Pulmonary artery endothelial cell (primary cell): ENCODE measurements at places on chromosomes 3 and 15. TPM values are rescaled to one million over a fixed set of nuclear protein-coding genes. Genes with fewer than 3 reads are reported as not detected.

GRCh38 chr15:51244423-51244869 lies 94.0 kb downstream of the CYP19A1 start:
- no peak for DNase-seq

GRCh38 chr15:70418943-70419342 lies 321.2 kb upstream of the TLE3 start:
- DNase-seq, result no peak

DNA sequence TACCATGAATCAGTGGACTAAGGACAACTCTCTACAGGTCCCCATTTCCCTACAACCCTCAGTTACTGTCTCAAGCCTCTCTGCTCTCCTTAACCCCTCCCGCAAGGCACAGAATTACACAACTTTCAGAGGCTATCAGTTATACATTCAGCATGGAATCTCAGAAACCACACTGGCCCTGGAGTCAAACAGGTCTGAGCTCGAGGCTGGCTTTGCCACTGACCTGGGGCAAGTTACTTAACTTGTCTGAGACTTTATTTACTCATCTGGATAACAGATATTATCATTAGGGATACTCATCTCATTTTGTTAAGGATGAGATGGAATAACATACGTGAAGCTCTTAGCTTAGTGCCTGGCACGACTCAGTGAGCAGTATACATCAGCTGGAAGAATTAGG lies 95.2 kb downstream of the WDR76 start:
- no peak for DNase-seq

GRCh38 chr3:129749692-129750091 lies 143.2 kb upstream of the PLXND1 start:
- no peak for DNase-seq

LPCAT4 gene
- 6.7 and 9.3 TPM in 2 replicates for total RNA-seq

- no peak for DNase-seq
These were observed 44.1 kb downstream of the CTXND1 start for GRCh38 chr15:80207887-80208286.

RPS17 gene
- total RNA-seq, result 1,725 and 2,039 TPM in 2 replicates

SLC22A13 gene
- 0.13 and 0.18 TPM in 2 replicates for total RNA-seq

DNA sequence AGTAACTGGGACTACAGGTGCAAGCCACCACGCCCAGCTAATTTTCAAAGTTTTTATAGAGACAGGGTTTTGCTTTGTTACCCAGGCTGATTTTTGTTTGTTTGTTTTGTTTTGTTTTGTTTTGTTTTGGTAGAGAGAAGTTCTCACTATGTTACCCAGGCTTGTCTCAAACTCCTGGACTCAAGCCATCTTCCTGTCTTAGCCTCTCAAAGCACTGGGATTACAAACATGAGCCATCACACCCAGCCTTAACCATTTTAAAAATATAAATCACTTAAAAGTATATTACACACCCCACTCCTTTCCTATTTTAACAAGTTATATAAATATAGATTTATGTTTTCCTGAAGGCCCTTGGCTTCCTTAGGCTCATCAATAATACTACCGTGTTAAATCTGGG lies 6.5 kb upstream of the DYNC1LI1 start:
- DNase-seq, result no peak

DNA sequence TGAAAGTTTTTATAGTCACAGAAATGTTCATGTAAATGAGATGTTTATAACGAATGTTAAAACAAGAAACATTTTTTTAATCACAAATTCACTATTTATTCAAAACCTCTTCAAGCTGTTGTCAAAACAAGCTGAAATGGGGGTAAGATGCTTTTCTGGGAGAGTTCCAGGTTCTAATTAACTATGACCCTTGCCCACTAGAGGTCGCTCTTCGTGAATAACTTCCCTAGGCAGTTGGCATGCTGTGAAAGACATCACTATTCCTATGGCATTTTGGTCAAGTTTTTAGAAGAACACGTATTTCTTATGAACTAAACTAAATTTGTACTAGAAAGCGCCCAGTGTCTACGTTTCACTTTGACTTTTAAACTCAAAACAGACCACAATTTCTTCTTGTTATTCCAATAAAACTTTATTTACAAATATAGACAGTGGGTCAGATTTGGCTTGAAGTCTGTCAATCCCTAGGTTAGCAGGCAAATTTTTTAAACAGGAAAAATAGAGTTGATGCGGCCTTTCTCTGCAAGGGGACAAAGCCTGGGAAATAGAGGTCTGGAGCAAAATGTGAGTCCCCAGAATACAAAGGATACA lies 62.8 kb upstream of the CMTM8 start:
- peak; percentile 27 for DNase-seq

DNA sequence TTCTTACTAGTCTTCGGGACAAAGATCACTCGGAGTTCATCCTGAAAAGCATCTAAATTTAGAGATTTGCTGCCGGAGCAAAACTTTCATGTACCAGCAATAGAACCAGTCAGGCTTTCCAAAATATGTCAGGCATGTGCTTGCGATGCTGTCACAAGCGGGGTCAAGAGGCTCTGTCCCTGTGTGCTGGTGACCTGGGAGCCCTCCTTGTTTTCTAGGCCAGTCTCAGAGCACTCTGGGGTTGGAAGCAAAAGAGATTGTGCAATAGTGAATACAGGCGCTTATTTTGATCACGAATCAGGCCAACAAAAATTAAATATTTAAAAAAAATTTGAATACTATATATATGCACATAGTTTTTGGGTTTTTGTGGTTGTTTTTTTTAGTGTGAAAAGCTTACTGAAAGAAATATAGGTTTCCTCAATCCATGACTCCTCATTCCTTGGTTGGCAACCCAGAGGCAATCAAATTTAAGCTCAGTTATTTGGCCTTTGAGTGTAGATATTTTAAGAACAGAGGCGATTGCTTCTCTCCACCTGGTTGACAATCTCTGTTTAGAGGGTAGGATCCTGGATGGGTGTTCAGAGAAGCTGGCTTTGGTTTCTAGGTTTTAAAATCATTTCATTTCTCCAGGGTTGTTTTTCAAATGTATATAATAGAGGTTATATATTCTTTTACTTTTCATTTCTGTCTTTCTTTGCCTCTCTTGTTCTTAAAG lies 8.4 kb upstream of the KLHL24 start:
- no peak for DNase-seq

GRCh38 chr15:45993072-45993471 lies 358.2 kb downstream of the SQOR start:
- no peak for DNase-seq

HIGD2B gene
- total RNA-seq, result 0.07 and 0.13 TPM in 2 replicates

DNA sequence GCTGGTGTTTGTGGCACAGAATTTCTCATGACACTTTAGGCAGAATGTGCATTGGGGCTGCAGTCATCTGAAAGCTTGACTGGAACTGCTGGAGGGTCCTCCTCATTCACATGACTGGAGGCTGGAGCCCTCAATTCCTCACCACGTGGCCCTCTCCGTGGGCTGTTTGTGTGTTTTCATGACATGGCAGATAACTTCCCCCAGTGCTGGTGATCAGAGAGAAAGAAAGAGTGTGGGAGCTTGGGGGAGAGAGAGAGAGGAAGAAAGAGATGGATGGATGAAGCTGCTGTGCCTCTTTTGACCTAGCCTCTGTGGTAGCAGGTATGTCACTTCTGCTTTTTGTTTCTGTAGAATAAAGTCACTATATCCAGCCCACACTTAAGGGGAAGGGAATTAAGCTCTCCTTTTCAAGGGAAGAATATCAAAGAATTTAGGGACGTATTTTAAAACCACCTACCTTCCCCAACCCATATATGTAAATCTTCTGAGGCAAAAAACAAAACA lies 169.6 kb upstream of the IL12A start:
- no peak for DNase-seq

GRCh38 chr3:169472259-169472900 lies 191.1 kb downstream of the MECOM start:
- no peak for DNase-seq

- no peak for DNase-seq
These were observed 71.5 kb downstream of the STAC start for GRCh38 chr3:36451816-36452215.

- peak; percentile 64 for DNase-seq
These were observed 37.8 kb downstream of the CCNL1 start for GRCh38 chr3:157122116-157122515.

DNA sequence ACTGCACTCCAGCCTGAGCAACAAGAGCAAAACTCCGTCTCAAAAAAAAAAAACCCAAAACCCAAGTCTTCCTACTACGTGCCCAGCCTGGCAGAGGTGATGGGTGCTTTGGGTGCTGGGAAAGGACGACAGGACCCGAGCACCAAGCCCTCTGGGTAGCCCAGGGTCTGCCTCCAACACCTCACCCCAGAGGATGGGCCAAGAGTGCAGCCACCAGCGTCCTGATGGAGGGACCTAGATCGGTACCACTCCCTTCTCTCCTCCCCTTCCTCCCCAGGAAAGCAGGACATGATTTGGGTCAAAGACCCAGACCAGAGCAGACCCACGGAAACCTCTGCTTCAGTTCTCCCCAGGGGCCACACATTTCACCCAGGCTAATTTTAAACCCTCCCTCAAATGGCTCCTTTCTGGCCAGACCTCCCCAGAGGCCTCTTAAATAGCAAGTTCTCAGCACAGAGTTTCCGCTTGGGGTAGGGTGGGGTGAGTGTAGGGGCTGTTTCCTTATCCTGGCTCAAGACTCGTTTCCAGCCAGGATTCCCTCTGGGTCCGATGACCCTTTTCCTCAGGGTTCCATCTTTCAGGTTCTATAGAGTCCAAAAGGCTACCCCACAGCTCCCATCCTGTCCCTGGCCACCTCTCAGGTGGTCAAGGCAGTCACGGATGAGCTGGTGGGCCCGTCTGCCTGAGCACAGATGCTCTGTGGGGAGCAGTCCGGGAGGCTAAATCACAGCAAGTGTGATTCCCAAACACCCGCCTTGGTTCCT lies 20.5 kb downstream of the RBPMS2 start:
- no peak for DNase-seq

DNA sequence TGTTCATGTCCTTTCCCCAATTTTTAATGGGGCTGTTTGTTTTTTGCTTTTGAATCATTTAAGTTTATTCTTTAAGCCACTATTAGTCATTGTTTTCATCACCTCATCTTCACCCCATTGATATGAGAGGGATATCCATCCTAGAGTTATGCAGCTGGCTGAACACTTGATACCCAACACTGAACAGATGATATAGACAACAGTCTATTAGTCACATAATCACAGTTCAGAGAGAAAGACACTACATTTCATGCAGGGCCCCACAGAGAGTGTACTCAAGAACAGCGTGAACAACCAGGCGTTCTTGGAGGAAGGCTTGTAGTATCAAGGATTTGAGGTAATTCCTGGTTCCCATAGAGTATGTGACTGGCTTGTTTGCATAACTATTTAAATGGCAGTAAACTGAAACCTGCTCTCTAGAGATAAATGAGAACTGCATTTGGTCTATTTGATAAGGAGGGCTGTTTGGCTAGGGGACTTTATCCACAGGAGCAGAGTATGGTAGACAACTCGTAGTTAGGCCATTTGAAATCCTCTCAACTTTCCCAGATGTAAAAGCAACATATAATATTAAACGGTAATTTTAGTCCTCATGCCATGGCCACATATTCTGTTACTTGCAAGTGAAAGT lies 618.7 kb downstream of the SI start:
- DNase-seq, result no peak

DNA sequence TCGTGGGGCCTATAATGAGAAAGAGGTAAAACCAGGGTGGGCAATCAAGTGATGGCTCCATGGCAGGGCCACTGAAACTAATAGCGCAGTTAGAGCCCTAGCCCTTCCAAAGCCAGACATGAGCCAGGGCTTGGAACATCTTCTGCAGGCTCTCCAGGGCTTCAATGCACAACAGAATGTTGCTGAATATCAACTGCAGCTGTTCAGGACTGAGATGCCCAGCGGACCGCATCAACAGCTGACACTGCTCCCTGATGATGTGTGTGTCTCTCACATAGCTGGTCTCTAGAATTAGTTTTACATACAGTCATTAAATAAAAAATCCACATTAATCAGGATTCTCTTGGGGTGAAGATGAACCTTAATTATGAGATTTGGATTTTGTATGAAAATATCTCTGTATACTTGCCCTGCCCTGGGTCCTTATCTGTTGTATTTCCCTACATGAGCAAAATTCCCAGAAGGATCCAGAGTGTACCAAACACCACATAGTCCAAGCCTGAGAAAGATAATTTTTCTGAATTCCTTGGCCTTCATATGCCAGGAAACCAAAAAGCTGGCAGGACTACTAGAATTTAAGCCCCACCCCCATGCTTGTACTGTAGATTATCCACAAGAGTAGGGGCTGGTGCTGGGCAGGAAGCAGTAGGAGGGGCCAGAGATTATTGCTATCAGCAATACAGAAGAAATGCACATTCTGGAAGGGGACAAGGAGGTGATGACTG lies 7.7 kb upstream of the GOLGB1 start:
- no peak for DNase-seq

GRCh38 chr15:43508991-43509659 lies 8.3 kb upstream of the MAP1A start:
- DNase-seq, result no peak

DNA sequence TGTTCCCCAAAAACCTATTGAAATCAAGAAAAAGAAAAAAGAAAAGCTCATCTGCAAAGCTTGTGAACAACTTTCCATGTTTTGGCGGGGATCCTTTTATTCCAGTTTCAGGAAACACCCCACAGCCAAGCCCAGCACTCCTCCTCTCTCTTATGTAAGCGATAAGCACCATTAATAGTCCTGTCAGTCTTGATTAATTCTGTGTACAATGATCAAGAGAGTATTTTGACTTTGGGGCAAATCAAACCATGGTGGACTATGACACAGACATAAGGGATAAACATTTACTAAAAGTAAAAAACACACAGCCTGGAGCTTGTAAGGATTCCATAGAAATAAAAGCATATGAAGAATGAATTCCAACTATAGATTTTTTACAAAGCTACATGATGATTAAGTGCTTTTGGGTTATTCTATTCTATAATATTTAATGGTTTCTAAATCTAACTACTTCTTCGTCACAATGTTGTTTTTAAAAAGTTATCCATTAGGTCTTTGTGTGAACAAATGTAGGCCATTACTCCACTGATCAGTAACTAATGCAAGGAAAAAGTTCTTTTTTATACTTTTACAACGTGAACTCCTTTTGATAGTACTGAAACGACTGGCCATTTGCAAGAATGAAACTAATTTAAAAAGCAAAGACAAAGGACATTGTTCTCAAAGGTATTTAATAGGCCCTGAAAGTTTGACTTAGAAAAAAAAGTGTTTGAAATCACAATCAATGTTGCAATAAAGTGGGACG lies 106.5 kb downstream of the KCNAB1 start:
- no peak for DNase-seq

DNA sequence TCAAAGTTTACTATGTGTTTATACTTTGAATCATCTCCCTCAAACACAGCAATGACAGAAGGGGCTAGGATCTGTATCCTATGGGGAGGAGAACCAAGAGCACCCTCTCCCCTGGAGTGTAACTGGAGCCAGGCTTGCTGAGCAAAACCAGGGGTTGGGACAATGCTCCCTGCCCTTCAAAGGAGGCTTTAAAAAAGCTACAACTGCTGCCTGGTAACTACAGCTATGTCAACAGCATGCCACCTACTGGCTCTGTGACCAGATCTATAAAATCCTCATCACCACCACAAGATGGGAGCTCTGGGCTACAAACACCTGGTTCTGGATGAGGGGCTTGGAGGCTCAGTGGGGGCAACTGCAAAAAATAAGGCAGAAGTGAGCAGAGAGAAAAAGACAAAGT lies 61.9 kb downstream of the ANO10 start:
- DNase-seq, result no peak

GRCh38 chr3:162765524-162765923 lies 1268.9 kb downstream of the OTOL1 start:
- no peak for DNase-seq

TLR9 gene
- total RNA-seq, result 0.04 TPM in 1 of 2 replicates, not detected in the other

- peak; percentile 67 for DNase-seq
These were observed 53.5 kb downstream of the MSL2 start for GRCh38 chr3:136142592-136142991.
